ENCODE measurements at places on chromosomes 4 and X.

GRCh38 chrX:23365541-23365940 is 30.9 kb downstream of the PTCHD1 start:
- DNase-seq: no peak

- no peak for DNase-seq
Measured at GRCh38 chr4:133856731-133857355, 344.7 kb downstream of the PABPC4L start.

GRCh38 chrX:21373637-21374162 is 518 bp upstream of the CNKSR2 start:
- no peak for DNase-seq

DNA sequence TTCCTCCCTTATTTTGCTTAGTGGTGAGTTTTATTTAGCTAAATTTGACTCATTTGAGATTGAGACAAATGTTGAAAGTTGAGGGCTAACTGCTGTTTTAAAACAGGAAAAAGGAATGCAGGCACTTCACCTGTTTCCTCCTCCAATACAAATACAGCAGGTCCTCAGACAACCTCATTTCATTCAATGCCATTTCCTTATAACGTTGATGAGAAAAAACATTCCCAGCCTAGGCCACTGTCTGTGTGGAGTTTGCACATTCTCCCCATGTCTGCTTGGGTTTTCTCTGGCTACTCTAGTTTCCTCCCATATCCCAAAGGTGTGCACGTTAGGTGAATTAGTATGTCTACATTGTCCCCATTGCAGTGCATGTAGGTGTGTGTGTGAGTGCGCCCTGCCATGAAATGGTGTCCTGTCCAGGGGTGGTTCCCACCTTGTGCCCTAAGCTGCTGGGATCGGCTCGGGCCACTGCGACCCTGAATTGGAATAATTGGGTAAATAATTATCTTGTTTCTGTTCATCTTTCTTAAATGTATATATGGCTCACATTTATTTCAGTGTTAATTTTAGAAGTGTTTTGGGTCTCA is 21.9 kb downstream of the SMAD1 start:
- DNase-seq: no peak

DNA sequence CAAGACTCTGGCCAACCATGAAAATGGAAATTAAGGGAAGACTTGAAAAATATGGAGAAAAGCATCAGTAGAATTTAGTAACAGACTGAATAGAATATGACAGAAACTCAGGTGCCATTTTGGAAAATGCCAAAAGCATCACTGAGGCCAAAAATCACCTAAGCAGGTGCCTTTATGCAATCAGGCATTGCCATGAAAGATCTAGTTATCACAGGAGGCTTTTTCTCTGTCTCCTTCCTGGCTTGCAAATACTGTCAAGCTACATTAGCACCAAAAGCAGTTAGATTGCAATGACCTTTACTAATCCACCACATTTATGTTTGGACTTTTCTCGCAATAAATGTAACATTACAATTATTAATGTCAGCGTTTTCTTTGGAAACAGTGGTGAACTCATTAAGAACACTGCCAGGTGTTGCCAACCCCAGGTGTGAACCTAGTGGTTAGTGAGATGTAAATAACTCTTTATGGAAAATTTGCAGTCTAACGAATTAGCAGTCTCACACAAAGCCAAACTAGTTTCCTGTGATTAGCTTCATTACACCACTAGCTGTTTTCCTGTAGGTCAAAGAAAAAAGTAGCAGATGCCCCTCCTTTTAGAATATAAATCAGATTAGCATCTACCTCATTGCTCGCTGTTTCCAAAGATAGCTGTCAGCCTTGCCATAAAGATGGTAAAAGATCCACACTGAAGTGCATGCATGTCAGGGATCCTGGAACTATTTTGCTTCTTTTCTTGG is 1568.4 kb upstream of the TENM3 start:
- DNase-seq: no peak

DNA sequence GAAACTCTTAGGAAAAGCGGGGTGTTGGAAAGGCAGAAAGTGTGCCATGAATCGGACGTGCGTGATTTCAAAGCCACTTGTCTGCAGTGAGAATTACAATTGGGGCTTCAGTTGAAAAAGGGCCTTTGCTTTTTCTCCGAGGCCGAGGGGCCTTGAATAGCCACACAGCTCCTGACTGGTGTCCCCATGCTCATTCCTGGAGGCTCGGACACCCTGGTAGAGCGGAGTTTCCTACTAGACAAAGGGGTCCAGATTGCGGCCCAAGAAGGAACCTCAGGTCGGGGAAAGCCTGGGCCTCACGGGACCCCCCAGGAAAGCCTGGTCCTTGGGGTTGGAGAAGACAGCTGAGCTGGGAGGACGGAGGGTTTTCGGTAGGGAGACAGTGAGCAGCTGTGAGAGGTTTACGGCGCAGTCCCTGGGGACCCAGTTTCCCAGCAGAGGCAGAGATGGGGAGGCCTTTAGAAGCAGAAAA is 3.0 kb upstream of the SHOX start:
- DNase-seq: no peak

Measured in NCI-H748 treated with DMSO at 0.1 percent for 48 hours (cell line).